AG09319 (cell line): ENCODE measurements at places on chromosomes 7 and 10.

- no peak for DNase-seq
Measured at GRCh38 chr10:20955355-20955893, 58.3 kb upstream of the NEBL start.

GRCh38 chr10:84356928-84357327 is 28.5 kb downstream of the CCSER2 start:
- no peak for DNase-seq

GRCh38 chr10:27100813-27101347 is 586 bp upstream of the ANKRD26 start:
- DNase-seq = no peak

GRCh38 chr7:86598311-86598710 is 45.4 kb upstream of the GRM3 start:
- DNase-seq = no peak
